ENCODE measurements at places on chromosomes 4 and X.

DNA sequence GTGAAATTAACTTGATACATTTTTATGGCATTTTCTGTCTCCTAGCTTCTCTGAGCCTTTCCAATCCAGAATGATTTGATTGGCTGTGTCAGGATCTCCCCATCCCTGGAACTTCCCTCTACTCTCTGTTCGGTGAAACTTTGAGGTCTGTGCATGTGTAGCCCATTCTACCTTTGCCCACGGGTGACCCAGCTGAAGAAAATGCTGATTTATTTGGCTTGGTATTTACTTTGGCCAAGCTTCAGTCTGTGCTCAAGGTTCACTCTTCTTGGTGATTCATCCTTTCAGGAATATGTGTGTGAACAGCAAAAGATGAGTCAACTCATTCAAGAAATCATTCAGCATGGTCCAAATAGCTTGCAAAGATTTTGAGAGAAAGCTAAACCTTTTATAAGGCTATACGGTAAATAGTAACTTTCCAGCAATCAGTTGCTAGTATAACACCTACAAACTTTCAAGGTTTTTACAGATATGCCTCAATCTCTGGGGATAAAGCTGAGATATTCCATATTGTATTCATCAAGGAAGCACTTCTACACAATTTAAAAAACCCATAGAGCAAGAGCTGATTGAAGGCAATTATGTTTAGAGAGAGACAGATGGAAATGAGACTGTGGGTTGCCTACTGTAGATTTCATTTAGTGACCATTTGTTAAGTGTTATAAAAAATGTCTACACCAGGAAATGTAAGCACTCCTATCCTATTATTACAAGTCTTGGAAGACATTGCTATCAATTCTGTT lies 233.9 kb upstream of the CXXC4 start:
- DNase-seq = no peak

- no peak for DNase-seq
Observed at GRCh38 chr4:145954924-145955339, 16.3 kb upstream of the ZNF827 start.

DNA sequence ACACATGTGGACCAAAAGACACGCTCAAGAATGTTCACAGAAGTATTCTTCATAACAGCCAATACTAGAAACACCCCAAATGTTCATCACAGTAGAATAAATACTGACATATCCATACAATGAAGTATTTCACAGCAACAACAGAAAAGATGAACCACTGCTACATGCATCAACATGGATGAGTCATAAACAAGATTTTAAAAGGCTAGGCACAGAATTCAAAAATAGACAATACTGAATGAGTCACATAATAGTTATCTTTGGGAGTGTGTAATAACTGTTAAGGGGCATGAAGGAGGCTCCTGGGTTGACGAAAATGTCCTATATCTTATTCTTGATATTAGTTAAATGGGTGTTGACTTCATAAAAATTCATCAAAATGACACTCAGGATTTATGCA lies 43.5 kb downstream of the CLOCK start:
- DNase-seq = no peak

- no peak for DNase-seq
Observed at GRCh38 chrX:56764975-56765791, 36.1 kb downstream of the NBDY start.

DNA sequence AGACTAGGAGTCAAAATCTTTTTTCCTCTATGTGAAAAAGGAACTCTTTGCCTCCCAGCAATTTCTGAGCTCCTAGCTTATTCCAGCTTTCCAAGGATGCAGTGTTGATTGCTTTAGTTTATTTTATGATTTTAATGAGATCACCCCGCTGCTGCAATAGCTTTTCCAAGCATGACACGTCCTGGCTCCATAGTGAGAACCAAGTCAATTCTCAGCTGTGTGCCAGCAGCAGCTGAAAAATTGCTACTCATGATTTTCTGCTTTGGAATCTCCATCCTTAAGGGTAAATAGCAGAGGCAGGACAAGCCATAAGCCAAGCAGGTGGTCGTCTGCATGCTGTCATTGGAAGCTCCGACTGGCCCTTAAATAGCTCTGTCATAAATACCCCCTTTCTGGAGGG lies 64.5 kb downstream of the FTHL17 start:
- DNase-seq = no peak

GRCh38 chr4:101458914-101459313 lies 111.6 kb upstream of the PPP3CA start:
- no peak for DNase-seq

- DNase-seq = no peak
Observed at GRCh38 chr4:105605493-105605892, 53.1 kb downstream of the ARHGEF38 start.

DNA sequence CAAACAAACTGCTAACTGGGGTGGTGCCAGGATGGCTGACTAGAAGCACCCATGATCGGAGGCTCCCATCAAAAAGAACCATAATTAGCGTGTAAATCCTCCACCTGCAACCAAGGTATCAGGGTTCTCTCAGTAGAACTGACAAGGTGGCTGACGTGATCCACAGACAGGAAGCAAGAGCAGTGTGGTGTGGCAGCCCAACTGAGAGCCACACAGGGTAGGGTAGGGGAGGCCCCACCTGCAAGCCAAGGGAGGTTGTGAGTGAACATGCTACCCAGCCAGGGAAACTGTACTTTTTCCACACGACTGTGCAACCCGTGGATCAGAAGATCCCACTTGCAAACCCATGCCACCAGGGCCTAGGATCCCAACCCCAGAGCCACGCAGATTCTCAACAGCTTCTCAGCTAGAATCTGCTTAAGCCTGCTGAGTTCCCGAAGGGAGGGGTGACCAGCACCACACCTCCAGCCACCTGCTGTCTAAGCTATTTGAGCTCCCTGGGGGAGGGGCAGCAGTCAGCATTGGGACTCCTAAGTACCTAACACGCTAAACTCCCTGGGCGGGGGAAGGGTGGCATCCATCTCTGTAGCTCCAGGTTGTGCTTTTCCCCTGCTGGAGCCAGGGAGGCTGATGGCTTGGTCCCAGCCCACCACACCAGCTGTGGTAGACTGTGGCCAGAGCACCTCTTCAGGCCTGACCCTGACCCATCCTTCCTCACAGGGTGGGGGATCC lies 425.1 kb downstream of the GPM6A start:
- DNase-seq = no peak

DNA sequence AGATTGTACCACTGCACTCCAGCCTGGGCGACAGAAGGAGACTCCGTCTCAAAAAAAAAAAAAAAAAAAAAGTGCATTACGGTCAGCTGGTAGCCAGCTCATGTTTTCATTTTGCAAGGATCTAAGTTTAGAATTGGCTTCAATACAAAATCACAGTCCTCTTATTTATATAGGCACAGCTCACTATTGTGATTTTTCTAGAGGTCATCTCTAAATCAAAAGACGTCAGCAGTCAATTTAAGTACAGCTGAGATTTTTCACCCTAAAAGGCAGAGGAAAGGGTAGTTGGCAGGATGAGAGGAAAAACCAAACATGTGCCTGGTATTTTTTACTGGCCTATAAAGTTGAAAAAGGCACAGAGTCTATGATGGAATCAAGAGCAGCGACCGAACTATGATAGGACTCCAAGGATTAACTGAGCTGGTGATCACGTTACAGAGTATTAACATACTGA lies 30.8 kb downstream of the ASB5 start:
- no peak for DNase-seq

GRCh38 chr4:125043486-125043885 lies 271.3 kb upstream of the FAT4 start:
- DNase-seq = no peak

DNA sequence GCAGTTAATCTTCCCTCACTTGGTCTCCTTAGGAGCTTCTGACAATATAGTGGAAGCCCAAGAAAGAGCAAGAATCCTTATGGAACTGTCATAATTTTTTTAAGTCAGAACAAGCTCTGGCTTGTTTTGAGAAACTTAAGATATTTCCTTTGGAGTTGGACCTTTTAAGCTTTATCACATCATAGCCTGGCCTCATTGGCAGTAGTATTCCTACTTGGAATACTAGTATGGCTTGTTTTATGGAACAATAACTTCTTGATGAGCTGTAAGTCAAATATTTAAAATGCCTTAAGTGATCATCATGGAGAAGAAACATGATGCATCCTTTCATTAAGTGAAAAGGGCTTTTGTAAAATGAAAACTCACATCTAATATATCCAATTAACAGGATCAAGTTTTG lies 78.0 kb upstream of the NRK start:
- DNase-seq = no peak

DNA sequence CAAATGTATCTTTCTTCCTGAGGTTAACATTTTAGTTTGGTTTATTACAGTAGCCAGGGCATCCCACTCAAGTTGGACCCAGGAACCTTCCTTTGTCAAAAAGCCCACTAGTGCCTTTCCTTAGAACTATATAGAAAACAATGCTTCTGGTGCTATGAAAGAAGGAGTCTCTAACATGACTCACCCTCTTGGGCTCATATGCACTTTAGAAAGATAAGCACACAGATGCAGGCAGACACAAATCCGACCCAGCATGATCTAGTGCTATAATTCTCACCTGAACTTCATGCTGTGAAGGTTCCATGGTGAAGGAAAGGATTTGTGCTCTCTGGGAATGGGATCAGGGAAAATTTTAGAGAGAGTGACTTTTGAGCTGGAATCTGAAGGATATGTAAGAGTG lies 289.4 kb downstream of the ANKRD50 start:
- DNase-seq = no peak

DNA sequence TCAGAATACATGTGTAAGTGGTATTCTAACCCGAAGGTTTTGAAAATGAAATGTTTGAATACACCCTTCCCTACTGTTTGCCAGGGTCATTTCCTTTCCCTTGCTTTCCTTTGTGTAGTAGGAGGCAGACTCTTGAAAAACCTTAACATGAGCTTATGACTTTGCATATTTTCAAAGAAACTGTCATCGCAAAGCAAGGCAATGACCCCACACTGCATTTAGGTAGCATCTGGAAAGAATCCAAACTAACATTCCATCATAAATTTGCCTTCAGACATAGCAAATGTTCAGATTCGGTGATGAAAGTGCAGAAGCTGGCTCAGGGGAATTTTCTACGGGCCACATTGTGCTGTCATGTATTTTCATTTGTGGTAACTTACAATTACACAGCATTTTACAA lies 32.3 kb downstream of the SH2D1A start:
- DNase-seq = no peak

- no peak for DNase-seq
Observed at GRCh38 chr4:185599553-185600243, 64.4 kb upstream of the PDLIM3 start.

GRCh38 chr4:73451981-73452747 lies 16.1 kb downstream of the AFP start:
- no peak for DNase-seq

- no peak for DNase-seq
Observed at GRCh38 chr4:48195374-48195773, 61.3 kb upstream of the TXK start.

DNA sequence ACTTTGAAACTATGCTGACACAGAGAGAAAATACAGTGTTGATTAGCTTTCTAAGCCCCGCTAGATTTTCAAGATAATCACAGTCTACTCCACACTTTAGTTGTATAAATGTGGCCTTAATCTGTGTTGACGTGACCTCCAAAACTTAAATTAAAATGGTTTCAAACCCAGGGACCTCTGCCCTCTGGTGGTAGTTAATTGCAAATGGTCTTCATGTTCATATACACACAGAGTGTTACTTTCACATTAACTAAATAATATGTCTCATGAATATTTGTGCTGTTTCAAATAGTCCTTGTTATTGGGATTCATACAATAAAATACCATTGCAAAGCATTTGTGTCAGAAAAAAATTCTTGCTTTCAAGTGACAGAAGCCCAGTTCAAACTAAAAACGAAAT lies 64.3 kb downstream of the TASL start:
- DNase-seq = no peak

DNA sequence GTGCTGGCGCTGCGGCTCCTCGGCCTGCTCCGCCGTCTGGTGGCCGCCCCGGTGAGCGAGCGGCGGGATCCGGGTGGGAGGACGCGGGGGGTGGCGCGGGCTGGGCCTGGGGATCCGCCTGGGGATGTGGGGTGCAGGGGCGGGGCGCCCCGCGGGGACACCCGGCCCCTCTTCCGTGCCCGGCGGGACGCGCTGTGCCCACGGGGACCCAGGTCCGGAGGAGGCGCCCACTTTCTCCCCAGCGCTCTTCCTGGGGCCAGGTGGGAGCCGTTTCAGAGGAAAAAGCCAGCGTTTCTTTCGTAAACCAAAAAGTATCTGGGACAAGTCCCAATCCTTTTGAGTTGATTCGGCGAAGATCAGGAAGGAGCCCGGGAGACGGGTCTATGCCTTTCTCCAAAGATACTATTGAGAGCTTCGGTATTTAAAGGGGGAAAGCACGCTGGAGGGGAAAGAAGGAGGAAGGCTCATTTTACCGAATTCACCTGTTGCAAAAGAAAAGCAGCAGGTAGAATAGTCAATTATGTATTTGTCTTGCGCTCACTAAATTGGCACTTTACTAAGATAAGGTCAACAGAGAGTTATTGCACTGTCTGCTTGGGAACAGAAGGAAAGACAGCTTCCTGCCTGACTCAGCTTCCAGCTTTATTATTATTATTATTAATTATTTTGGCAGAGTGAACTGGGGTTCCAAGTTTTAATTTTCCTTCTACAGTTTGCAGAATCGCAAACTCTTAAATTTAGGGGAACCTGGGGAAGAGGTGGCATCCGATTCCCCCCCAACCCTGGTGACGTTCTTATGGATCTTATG lies 81.5 kb upstream of the CD99 start:
- DNase-seq = no peak

- DNase-seq = no peak
Observed at GRCh38 chr4:4585012-4585670, 43.3 kb upstream of the STX18 start.

DNA sequence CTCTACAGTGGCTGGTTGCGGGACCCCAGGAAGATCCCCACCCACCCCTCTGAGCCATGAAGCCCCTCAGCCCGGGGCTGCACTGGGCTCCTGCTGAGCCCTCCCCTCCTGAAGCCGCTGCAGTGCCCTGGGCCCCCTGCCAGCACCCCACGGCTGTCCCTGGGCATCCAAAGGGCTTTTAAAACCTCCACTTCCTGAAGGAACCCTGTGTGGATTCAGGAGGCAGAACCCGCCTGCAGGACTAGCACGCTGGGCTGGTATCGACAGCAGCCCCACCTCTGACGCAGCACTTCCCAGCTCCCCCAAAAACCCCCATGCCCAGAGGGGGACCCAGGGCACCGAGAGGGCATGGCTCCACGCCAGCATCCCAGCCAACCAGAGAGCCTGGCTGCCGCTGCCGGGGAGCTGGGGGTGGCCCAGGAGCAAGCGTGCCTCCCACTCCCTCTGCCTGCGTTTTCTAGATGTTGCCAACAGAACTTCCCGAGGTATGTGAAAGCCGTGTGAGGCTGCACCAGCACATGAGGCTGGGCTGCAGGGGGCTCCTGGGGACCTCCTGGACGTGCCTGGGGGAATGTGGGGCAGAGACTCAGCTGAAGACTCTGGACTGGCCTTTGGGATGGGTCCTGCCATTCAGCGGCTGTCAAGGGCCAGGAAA lies 6.3 kb downstream of the MXD4 start:
- peak; percentile 11 for DNase-seq
